ENCODE measurements at places on chromosomes 1 and 21. TPM values are rescaled to one million over a fixed set of nuclear protein-coding genes. Genes with fewer than 3 reads are reported as not detected.

DNA sequence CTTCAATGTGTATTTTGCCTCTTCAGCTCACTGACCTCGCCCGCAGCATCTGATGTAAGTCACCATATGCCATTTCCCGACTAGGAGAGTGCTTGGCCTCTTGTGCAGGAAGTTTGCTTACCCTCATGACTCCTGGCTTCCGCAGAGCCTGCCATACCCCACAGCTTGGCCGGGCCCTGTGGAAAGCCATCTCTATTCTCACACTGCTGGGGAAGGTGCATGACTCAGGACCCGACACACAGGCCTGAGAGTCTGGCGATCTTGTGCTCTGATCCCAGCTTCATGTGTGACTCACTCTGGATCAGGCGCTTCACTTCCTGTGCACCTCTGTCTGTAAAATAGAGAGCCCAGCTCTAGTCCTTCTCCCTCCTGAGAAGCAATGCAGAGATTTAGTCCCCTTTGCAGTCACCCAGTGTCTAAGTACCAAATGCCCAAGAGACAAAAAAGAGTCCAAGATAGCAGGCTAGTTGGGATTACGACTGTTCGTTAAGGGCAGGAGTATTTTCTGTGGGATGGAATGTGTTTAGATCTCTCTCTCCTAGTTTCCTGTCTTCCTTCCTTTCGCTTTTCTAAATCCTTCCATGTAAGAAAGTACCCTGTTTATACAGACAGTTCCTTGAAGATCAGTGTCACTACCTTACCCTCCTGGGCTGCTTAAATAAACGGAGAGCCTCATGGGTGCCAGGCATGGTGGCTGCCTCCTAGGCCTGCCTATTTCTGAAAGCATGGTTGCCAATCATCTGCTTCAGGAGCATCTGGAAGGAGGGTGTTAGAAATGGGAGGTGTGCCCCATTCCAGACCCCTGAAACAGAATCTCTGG lies 62.8 kb upstream of the KIF26B start:
- no peak overlapping the region for H3K4me3 ChIP-seq
- no peak for DNase-seq
- no peaks in the 10 kb centered on the region for H3K27me3 ChIP-seq
- H3K36me3 ChIP-seq = no peaks in the 10 kb centered on the region
- peaks cover 12% of the 10 kb centered on the region for H3K4me1 ChIP-seq

DNA sequence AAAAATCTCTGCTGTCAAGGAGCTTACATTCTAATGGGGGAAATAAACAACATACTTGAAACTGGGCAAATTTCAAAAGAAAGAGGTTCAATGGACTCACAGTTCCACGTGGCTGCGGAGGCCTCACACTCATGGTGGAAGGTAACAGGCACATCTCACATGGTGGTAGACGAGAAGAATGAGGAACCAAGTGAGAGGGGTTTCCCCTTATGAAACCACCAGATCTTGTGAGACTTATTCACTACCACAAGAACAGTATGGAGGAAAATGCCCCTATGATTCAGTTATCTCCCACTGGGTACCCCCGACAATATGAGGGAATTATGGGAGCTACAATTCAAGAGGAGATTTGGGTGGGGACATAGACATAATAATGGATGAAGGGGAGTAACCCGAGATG lies 226.4 kb downstream of the ZP4 start:
- H3K4me3 ChIP-seq = no peak overlapping the region
- H3K27ac ChIP-seq = no peak overlapping the region
- H3K4me1 ChIP-seq = no peaks in the 10 kb centered on the region
- H3K36me3 ChIP-seq = no peaks in the 10 kb centered on the region
- H3K27me3 ChIP-seq = no peaks in the 10 kb centered on the region
- DNase-seq = no peak

DNA sequence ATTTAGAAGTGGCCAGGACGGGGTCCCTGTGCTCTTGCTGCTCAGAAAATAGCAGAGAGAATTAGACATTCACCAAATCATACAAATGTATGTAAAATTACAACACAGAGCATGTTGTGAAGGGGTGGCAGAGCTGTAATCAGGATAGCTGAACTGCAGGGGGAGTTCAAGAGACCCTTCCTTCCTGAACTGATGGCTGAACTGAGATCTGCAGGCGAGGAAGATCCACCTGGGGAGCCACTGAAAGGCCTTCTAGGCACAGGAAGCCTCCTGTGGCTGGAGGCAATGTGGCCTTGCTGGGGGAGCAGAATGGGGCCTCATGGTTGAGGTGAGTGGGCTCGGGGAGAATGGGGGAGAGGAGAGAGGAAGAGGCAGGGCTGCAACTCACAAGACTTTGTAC lies 216.5 kb downstream of the PRDM2 start:
- no peaks in the 10 kb centered on the region for H3K36me3 ChIP-seq
- H3K4me3 ChIP-seq = no peak overlapping the region
- no peak overlapping the region for H3K27ac ChIP-seq
- H3K4me1 ChIP-seq = no peaks in the 10 kb centered on the region
- H3K27me3 ChIP-seq = peaks cover 9% of the 10 kb centered on the region
- no peak for DNase-seq

- no peak overlapping the region for H3K27ac ChIP-seq
- no peak for DNase-seq
- no peak overlapping the region for H3K4me3 ChIP-seq
These were observed 12.3 kb downstream of the ATG4C start for GRCh38 chr1:62796221-62796620.

- peak overlapping the region; percentile 8 for H3K27ac ChIP-seq
- no peak overlapping the region for H3K4me3 ChIP-seq
- no peaks in the 10 kb centered on the region for H3K27me3 ChIP-seq
- H3K4me1 ChIP-seq = peaks cover 55% of the 10 kb centered on the region
These were observed 64.3 kb downstream of the OPTC start for GRCh38 chr1:203558064-203558760.

DNA sequence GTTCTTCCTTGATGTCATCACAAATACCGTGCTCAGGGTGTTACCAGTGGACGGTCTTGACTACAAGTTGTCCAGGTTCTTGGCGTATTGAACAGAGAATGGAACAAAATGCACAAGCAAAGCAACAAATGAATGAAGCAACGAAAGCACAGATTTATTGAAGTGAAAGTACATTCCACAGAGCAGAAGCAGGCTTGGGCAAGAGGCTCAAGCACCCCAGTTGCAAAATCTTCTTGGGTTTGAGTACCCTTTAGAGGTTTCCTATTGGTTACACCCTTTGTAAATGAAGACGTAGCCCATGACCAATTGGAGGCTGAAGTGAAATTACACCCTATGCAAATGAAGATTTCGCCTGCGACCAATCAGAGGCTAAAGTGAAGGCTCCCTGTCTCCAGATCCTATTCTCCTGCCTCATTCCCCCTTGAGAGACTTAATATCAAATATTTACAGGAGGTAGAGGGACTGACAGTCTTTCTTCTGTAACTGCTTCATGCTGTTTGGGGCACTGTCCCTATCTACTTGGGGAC lies 38.3 kb downstream of the YY1AP1 start:
- peaks cover 4% of the 10 kb centered on the region for H3K4me1 ChIP-seq
- H3K36me3 ChIP-seq = no peaks in the 10 kb centered on the region
- no peak for DNase-seq
- H3K27ac ChIP-seq = no peak overlapping the region
- no peaks in the 10 kb centered on the region for H3K27me3 ChIP-seq
- no peak overlapping the region for H3K4me3 ChIP-seq

- peaks cover 22% of the 10 kb centered on the region for H3K4me1 ChIP-seq
- peaks cover 3% of the 10 kb centered on the region for H3K36me3 ChIP-seq
- no peak for DNase-seq
- H3K27me3 ChIP-seq = no peaks in the 10 kb centered on the region
- peak overlapping the region; percentile 97 for H3K4me3 ChIP-seq
These were observed 1.1 kb downstream of the TOR3A start for GRCh38 chr1:179082999-179083335.

GRCh38 chr21:45766501-45766900 lies 123.0 kb downstream of the PCBP3 start:
- no peak for DNase-seq
- no peaks in the 10 kb centered on the region for H3K36me3 ChIP-seq
- no peak overlapping the region for H3K27ac ChIP-seq
- no peaks in the 10 kb centered on the region for H3K27me3 ChIP-seq
- peaks cover 19% of the 10 kb centered on the region for H3K4me1 ChIP-seq
- no peak overlapping the region for H3K4me3 ChIP-seq

GRCh38 chr1:244945109-244945671 lies 80.8 kb upstream of the HNRNPU start:
- no peaks in the 10 kb centered on the region for H3K36me3 ChIP-seq
- H3K27me3 ChIP-seq = no peaks in the 10 kb centered on the region
- no peak for DNase-seq
- H3K4me3 ChIP-seq = no peak overlapping the region
- H3K27ac ChIP-seq = no peak overlapping the region

DNA sequence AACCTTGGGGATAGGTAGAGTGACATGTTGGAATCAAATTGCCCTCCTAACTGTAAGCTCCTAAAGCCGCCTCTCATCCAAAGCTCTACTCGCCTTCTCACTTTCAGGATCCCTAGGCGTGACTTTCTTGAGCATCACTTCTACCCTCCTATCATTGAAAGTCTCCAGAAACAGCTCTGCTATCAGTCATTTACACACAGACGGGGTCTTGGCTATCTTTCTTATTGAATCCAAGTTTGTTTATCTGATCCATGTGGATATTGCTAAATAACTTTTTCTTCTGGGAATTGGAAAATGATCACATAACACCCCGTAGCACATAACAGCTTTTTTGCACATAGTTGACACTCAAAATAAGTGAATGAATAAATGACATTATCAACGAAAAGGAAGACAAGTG lies 216.4 kb upstream of the KIAA0040 start:
- no peak for DNase-seq
- no peak overlapping the region for H3K4me3 ChIP-seq
- H3K27me3 ChIP-seq = peaks cover 57% of the 10 kb centered on the region
- peaks cover 7% of the 10 kb centered on the region for H3K4me1 ChIP-seq

DNA sequence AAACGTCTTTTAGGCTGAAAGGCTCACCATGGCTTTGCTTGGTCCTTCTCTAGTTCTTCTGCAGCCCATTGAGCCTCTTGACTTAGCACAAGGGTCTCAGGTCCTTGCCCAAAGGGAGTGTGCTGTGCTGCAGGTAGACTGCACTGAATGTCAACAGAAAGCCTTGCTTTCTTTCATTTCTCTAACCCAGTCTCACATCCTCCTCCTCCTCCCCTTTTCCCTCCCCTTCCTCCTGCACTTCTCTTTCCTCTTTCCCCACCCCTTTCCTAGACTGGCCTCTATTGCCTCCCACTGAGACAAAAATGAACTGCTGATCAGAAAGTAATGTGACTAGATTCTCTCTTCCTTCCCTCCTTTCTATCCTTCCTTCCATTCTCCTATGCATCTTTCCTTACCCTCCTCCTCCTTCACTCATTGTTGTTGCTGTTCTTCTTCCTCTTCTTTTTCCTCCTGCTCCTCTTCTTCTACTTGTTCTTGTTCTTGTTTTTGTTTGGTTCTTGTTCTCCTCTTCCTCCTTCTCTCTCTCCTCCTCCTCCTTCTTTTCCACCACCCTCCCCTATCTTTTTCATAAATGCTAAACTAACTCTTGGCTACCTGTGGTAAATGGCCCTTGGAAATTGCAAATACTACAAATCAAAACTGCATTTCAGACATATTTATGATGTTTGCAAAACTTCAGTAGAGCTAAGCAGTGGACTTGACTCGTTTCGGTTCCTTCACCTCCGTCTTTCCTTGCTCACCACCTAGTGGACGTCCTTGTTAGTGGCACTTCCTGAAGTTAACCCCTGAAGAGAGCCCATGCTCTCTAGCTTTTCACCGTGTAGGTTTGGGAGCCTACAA lies at the start of gene SELL:
TSS of gene SELL (minus strand) at position 152 of the 840 bp plus-strand sequence. CDS start at position 30, 122 bp downstream.
- H3K36me3 ChIP-seq = no peaks in the 10 kb centered on the region
- no peak for DNase-seq
- peak within 1 kb of the TSS; percentile 0 for H3K27ac ChIP-seq
- peaks cover 7% of the 10 kb centered on the region for H3K4me1 ChIP-seq
- H3K4me3 ChIP-seq = peak within 1 kb of the TSS; percentile 65

- H3K4me1 ChIP-seq = peaks cover 48% of the 10 kb centered on the region
- no peaks in the 10 kb centered on the region for H3K27me3 ChIP-seq
- H3K4me3 ChIP-seq = no peak overlapping the region
These were observed 65.7 kb downstream of the PEX14 start for GRCh38 chr1:10540277-10541005.

DNA sequence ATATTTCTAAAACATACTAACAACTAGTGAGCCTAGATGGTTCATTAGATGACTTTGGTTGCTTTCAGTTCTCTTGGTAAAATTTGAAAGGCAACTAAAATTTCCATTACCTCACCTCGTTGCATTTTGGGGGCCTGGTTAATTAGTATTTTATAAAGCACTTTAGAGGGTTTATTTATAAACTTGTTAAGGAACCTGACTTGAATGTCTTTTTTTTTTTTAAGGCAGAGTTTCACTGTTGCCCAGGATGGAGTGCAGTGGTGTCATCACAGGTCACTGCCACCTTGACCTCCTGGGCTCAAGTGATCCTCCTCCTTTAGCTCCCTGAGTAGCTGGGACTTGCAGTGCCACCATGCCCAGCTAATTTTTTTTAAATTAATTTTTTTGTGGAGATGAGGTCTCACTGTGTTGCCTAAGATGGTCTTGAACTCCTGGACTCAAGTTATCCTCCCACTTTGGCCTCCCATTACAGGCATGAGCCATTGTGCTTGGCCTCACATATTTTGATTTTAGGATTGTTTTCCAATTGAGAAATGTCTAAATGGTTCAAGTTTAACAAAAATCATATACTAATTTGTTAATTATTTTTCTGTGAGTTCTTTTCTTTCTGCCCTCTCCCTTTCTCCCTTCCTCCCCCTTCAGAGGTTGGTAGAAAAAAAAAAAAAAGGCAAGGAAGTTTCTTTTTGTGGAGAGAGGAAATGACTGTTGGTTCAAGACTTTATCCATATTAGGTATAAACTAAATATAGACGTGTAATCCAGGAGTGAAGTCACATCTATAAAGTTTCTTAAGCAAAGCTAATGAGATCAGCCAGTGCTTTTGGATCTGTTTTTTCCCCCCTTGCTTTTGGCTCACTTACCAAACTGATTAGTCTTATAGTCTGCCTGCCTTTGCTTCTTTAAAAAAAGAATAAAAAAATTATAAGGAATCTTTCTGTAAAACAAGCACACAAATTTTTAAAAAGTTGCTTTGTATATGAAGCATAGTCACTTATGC lies 24.7 kb downstream of the CLIC4 start:
- H3K27ac ChIP-seq = no peak overlapping the region
- no peaks in the 10 kb centered on the region for H3K27me3 ChIP-seq
- H3K4me3 ChIP-seq = no peak overlapping the region
- H3K36me3 ChIP-seq = peaks cover 5% of the 10 kb centered on the region

The KISS1 gene
- 0.55 TPM for total RNA-seq

The KIF17 gene
- total RNA-seq = 2.1 TPM

The CTSK gene
- total RNA-seq = 16.7 TPM

The PRAMEF10 gene
- not detected for total RNA-seq

The SLC5A9 gene
- 2.1 TPM for total RNA-seq

The OR10Z1 gene
- not detected for total RNA-seq
